NCI-H446 treated with DMSO at 0.1 percent for 48 hours (cell line): ENCODE measurements at places on chromosomes 12 and 14.
A peak's percentile ranks its signal among the peaks of the same experiment; 100 is the strongest.

- no peak for DNase-seq
Observed at GRCh38 chr14:85599939-85600338, 70.0 kb downstream of the FLRT2 start.

DNA sequence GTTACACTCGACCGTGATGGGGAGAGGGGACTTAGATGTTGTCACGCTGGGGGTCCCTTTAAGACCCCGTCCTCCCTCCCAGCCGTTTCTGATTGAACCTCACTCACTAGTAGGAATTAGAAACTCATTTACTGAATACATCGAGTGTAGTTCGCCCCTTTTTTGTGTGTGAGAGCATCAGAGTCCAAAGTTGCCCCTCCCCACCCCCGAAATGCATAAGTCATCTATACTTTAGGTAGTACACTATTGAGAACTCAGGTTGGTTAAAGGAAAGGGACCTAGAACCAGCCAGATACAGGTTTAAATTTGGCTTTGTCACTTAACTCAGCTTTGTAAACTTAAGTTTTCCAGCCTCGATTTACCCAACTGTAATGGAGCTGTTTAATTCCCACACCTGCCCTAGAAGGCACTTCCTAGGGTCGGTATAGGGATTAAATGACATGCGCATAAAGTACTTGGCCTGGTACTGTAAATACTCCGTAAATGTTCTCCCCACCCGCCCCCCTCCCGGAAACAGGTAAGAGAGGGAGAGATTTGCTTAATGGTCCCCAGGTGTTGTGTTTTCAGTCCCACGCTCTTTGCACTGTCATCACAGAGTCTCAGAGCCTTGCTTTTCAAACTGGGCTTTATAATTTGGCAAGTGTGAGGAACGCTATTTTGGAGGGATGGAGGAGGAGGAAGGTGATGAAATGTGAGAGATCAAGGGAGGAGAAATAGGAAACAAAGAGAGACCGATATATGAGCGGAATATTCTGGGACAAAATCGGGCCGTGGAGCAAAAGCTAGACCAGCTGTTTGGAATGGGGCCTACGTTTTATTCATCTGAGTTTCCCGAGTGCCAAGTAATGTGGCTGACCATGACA lies 897 bp downstream of the SUDS3 start:
- no peak for DNase-seq

DNA sequence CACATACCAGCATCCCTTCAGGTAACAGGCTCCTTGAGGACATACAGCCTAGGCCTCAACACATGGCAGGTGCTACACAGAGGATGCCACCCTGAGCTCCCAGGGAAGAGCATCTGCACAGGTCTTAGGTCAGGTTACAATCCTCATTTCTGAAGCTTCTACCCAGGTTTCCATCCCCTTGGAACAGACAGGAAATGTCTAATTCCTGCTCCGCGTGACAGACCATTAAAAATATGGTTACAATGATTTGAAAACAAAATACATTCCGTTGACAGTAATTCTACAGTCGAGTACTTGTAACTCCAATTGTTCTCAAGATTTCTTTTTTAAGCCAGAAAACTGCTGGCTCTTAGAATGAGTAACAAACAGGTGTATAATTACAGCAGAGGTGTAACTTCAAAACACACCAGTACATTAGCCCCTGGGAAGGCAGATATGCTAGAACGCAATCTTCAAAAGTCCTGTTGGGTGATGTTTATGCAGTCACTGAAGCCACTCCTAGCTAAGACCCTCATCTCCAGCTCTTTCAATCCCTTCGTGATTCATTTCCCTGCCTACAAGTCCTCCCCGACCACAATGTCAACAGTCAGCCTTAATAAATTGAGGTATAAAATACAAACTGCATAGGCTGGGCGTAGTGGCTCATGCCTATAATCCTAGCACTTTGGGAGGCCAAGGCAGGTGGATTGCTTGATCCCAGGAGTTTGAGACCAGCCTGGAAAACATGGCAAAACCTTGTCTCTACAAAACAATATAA lies 11.6 kb downstream of the SETD3 start:
- no peak for DNase-seq

GRCh38 chr14:91227183-91227628 lies 17.3 kb downstream of the GPR68 start:
- no peak for DNase-seq

GRCh38 chr14:80942191-80942600 lies 658 bp upstream of the CEP128 start:
- DNase-seq: no peak

DNA sequence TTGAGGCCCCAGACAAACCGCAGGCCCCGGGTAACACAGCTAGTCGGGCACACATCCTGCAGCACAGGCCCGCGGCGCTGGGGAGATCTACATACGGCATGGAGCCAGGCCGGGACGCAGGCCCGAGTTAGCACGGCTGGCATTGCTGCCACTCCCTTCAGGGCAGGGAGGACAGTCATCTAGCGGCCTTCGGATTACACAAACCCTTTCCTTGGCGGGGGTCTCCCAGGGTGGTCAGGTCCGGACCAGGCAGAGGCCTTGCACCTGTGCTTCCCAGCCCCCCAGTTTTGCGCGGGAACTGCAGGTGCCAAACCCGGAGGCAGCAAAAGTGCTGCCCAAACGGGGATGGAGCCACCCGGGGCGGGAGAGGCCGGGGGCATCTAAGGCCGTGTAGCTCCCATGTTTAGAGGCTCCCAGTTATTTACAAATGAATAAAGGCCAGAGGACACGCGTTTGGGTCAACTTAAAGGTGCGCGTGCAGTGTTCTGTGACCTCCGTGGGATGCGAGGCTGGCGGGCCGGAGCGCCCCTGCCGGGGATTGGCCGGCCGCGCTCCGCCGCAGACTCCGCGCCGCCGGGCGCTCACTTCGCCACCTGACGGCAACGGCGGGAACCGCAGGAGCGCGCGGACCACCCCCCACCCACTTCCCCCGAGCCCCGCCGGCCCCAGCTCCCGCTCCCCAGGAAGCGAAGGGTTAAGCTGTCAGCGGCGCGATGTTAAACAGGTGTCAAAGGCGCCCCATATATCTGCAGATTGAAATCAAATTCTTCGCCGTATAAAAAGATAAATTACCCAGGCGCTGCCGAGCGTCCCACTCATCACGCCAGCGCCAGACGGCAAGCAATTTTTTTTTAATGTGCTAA lies 18.1 kb downstream of the VSX2 start:
- peak; percentile 51 for DNase-seq

DNA sequence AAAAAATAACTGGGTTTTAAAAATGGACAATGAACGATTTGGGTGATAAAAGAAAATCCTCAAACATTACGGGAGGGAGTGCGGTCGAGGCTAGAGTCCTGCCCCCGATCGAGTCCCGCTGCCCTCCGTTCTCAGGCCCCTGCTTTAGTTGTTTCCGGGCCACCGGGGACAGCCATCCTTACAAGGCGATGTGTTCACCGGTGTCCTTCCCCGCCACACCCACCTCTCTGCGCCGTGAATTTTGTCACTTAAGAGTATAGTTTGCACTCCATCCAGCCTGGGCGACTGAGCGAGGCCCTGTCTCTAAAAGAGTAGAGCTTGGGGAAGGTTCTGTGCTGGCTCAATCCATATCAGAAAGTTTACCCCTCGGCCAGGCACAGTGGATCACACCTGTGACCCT lies 2.9 kb downstream of the ULK1 start:
- no peak for DNase-seq

GRCh38 chr12:11535127-11535526 lies 114.3 kb upstream of the ETV6 start:
- no peak for DNase-seq

GRCh38 chr14:104431929-104432541 lies 147.5 kb upstream of the C14orf180 start:
- DNase-seq: no peak

DNA sequence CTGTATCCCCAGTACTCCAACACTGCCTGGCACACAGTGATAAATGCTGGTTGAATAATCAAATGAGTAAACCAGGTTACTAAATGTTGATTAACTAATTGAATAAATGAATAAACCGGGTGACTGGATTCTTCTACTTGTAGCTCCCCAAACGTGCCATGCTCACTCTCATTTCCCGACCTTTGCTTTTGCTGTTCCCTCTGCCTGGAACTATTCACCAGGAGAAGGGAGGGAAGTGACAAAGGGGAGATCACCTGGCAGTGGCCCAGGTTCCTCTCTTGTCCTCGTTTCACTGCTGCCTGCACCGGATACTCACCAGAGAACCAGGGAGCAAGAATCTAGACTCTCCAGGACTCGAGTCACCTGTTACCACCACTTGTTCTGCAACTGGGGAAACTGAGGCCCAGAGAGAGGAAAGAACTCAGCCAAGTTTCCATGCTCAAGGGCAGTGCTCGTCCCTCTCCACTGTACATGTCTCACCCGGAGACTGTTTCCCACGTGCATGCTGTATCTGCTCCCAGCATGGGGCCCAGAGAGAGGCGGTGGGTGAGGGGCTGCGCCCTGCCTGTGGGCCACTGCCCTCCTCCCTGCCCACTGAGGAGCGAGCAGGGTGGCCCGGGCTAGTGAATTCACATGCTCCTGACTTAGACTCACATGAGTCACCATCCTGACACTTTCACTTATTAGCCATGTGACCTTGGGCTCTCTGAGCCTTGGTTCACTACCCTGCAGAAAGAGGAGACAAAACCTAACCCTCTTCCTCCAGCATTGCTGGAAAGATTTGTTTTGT lies 17.7 kb upstream of the POP5 start:
- no peak for DNase-seq

- DNase-seq: peak; percentile 91
Observed at GRCh38 chr12:32679091-32679919, at the start of gene DNM1L. DNM1L (plus strand) TSS chr12:32679301; CDS start chr12:32679364, 63 bp downstream.

DNA sequence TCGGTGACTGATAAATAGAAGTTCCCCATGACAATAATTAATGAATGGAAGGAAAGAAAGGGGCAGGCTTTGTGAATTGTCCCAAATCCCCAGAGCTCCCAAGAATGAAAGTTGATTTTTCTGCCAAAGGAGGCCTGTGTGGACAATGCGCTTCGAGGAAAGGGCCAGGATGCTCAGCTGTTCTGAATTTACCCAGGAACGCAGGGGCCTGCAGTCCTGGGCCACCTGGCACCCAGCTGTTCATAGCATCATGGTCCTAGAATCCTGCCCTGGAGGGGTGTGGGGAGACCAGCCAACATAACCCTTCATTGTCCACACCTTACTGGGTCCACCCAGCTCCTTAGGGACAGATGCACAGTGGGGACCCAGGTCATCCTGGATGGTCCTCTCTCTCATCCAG lies 587.5 kb downstream of the BCL11B start:
- no peak for DNase-seq

GRCh38 chr12:102498471-102498870 lies 18.1 kb upstream of the IGF1 start:
- DNase-seq: no peak

DNA sequence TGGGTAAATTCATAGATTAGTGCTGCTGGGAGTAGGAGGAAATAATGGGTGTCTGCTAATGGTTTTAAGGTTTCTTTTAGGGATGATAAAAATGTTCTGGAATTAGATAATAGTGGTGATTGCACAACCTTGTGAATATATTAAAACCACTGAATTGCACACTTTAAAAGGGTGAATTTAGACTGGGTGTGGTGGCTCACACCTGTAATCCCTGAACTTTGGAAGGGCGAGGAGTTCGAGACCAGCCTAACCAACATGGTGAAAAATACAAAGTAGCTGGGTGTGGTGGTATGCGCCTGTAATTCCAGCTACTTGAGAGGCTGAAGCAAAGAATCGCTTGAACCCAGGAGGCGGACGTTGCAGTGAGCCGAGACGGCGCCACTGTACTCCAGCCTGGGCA lies 1.3 kb downstream of the RAD52 start:
- DNase-seq: no peak

DNA sequence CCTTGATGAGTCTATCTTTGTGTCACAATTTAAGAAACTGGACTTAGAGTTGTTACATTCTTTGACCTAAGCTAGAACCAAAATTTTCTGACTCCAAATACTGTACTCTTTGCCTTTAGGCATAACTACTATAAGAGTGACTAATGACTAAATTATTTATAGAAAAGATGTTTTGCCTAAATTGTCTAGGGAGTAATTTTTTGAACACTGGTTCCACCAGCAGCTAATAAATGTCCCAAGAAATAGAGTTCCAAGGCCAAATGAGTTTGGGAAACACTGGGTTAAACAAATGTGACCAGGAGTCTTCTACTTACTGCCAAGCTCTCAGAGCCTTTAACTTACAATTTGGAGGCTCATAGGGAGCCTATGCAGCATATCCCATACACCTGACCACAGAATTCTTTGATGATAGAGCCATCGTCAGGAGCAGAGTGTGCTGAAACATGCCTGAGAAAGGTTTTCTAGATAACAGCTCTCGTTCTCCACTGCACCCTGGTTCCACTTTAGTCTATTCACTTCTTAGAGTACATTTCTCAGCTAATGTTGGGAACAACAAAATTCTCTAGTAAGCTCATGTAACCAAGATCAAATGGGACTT lies 215.9 kb upstream of the HMGA2 start:
- no peak for DNase-seq

DNA sequence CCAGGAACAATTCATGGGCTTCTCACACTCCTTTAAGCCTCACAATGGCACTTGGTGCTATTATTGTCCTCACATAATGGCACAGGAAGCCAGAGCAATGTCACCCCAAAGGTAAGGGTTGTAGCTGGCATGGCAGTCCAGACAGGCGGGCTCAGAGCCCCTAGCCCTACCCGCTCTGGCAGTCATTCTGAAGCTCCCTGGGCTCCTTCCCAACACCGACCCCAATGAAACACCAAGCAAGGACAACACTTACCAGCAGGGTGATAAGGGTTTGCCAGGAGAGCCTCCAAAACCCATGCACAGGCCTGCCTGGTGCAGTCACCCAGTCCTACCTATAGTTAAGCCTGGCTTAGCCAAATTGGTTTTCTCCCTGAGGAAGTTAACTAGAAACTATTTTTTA lies 30.8 kb downstream of the MAX start:
- DNase-seq: no peak

- no peak for DNase-seq
Observed at GRCh38 chr14:61894452-61895077, 132.3 kb downstream of the SNAPC1 start.

DNA sequence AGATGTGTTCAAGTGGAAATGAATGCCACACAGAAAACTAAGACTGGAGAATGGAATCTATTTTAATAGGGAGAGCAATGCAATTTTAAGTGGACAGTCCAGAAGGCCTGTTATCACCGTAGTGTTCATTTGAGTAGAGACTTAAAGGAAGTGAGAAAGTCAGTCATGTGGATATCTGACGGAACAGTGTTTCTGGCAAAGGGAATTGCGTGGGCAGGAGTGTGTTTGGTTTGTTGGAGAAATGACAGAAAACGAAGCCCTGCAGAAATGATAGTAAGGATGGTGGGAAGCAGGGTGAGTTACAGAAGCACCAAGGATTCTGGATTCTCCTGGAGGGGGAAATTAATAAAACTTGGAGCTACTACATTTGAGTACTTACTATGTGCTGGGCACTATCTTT lies 776.6 kb downstream of the MED13L start:
- no peak for DNase-seq

GRCh38 chr14:59067127-59067894 lies 121.2 kb upstream of the DAAM1 start:
- DNase-seq: no peak

GRCh38 chr14:74265301-74265965 lies 26.2 kb downstream of the VSX2 start:
- no peak for DNase-seq
